ENCODE measurements at places on chromosomes 2 and 18.

GRCh38 chr2:237876951-237877491, 17.6 kb downstream of the RAMP1 start:
- DNase-seq: no peak

- no peak for DNase-seq
These were observed 5.2 kb downstream of the FN1 start for GRCh38 chr2:215430528-215431187.

- no peak for DNase-seq
These were observed 4.2 kb downstream of the UXS1 start for GRCh38 chr2:106189764-106190468.

DNA sequence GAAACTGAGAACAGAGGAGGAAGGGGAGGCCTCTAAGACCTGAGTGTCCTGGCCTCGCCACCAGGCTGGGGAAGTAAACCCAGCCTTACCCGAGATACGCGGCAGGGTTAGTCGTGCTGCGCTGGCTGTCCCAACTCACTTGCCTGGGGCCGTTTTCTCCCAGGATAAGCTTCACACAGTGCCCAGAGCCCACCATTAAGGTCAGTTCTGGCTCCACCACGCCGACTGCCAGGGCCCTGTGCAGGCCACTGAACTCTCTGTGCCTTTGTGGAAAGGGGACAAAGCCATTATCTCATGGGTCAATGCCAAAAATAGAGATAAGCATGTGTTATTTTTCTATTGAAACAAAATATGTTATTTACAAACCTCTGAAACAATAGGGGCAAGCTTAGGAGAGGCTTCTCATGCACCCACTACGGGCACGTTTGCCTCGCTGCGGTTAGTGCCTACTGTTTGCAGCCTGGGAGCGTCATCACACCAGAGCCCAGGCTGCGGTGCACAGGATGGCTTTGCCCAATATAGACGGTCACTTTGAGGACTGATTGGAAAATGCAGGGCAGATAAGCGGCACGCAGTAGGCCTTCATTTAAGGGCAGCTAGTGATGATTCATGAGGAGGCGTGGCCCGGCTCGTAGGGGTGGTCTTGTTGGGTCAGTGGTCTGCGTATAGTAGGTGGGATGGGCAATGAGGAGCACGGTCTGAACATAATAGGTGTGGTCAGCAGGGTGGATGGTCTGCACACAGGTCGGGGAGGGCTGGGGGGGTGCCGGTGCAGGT, 242.1 kb downstream of the GLI2 start:
- no peak for DNase-seq

GRCh38 chr2:79971807-79972206, 332.7 kb downstream of the LRRTM1 start:
- no peak for DNase-seq

GRCh38 chr2:109630441-109631430, 16.6 kb downstream of the SOWAHC start:
- no peak for DNase-seq

- no peak for DNase-seq
These were observed 71.3 kb downstream of the BAZ2B start for GRCh38 chr2:159545085-159545484.

DNA sequence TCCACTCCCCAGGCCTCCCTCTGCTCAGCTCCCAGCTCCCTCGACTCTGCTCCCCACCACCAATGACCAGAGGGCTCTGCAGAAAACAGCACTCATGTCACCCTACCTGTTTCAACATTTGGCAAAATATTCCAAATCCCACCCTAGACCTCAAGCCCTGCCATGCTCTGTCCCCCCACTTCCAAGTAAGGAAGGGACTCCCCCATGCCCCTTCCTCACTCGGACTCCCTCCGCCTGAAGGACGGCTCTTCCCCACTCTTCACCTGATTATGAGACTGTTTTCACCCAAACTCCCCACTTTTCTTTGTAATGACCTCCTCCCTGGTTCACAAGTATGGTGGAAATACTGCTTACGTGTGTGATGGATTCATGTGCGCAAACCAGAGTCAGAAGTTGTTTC, 208.4 kb downstream of the MGAT5 start:
- DNase-seq: no peak

- no peak for DNase-seq
These were observed 75.6 kb downstream of the FASTKD2 start for GRCh38 chr2:206840999-206841398.

- DNase-seq: no peak
These were observed 80.1 kb downstream of the XDH start for GRCh38 chr2:31334311-31335026.

DNA sequence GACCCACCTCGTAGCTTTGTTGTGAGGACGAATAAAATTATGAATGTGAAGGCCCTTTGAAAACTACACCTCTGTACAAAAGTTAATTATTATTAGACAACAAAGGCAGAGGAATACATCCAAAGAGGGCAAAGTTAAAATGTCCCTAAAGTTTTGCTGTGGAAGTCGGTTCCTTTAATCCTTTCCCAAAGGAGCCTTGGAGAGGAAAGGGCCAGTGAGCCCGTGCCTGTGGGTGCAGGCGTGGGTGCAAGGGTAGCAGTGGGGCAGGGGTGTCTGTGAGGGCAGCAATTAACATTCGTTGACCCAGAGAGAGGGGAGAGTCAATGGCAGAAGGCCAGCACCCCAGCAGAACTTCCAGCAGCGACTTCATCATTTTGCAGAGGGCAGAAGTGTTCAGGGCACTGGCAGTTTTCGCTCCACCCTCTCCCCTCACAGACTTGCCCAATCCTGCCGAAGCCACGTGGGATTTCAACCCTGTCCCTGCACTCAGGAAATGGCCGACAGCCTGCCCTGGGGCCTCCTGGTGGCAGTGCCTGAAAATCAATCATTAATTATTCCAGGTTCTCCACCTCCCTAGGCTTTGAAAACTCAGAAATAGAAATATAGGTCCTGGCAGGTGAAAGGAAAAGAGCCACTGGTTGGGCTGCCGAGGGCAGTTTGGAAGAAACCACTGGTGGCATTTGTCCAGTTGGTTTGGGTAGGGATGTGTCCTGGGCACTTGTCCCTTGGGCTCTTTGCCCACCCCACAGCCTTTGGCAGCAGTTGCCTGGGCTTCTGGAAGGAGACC, 4.2 kb upstream of the PAX8 start:
- DNase-seq: no peak

- DNase-seq: no peak
These were observed 37.6 kb upstream of the SPAG16 start for GRCh38 chr2:213246497-213247281.

- DNase-seq: no peak
These were observed 114.5 kb downstream of the PRPF40A start for GRCh38 chr2:152602750-152603149.

- DNase-seq: no peak
These were observed 182.6 kb downstream of the PID1 start for GRCh38 chr2:229088517-229088913.

- DNase-seq: no peak
These were observed 27.1 kb upstream of the TXNDC2 start for GRCh38 chr18:9858642-9859041.

- DNase-seq: no peak
These were observed 115.5 kb upstream of the ITGA6 start for GRCh38 chr2:172311921-172312345.

DNA sequence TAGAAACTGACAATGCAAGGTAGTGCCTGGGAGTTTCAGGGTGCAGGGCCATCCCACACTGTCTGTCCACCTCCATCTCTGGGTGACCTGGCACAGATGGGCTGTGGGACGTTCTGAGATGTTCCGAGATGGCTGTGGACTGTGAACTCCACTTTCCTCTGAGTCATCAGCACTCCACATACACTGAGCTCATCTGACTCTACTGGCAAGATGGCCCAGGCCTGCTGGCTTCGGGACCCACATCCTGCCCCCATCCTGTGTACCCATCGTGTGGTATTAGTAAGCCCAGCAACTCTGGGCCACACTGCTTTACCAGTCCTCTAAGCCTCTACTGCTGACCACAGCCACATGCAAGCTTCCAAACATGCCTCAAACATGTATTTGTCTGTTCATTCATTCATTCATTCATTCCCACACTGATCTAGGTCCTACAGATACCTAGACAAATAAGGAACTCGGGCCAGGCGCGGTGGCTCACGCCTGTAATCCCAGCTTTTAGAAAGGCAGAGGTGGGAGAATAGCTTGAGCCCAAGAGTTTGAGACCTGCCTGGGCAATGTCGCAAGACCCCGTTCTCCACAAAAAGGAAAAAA, 124.8 kb upstream of the CXCR4 start:
- no peak for DNase-seq

GRCh38 chr2:182758379-182758778, 42.3 kb downstream of the DNAJC10 start:
- no peak for DNase-seq

- no peak for DNase-seq
These were observed 27.6 kb downstream of the QPCT start for GRCh38 chr2:37372000-37372399.

- no peak for DNase-seq
These were observed 252.4 kb downstream of the RNF144A start for GRCh38 chr2:7169593-7169992.

DNA sequence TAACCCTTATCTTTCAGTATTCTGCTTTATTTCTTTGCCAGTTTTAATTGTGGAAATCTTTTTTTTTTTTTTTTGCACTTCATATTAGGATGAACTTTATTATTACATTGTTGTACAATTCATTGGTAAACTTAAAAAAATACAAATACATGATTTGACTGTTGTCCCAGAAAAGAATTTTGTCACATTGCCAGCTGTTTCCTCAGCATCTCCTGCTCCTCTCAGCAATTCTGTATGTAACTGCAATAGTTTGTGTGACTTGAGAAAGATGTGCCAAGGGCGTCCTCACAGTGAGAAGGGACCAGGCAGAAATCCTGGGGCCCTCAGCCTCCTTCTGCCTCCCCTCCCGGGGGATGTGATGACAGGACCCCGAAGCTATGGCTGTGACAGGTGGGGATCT, 254.4 kb downstream of the NBAS start:
- DNase-seq: no peak

DNA sequence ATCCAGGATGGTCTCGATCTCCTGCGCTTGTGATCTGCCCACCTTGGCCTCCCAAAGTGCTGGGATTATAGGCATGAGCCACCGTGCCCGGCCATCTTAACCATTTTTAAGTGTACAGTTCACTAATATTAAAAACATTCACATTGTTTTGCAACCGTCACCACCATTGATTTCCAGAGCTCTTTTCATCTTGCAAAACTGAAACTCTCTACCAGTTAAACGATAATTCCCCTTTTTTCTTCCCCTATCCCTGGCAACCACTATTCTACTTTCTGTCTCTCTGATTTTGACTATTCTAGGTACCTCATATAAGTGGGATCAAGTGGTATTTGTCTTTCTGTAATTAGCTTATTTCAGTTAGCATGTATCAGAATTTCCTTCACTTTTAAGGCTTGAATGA, 16.8 kb upstream of the NEUROD1 start:
- DNase-seq: no peak

DNA sequence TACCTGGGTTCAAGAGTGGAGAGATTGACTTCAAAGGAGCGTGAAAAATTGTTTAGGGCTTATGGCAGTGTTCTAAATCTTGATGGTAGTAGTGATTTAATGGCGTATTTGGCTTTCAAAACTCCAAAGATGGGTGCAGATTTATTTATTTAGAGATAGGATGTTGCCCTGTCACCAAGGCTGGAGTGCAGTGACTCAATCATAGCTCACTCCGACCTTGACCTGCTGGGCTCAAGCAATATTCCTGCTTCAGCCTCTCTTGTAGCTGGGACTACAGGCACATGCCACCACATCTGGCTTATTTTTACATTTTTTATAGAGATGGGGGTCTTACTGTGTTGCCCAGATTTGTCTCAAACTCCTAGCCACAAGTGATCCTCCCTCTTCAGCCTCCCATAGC, 52.5 kb downstream of the FAM117B start:
- no peak for DNase-seq

DNA sequence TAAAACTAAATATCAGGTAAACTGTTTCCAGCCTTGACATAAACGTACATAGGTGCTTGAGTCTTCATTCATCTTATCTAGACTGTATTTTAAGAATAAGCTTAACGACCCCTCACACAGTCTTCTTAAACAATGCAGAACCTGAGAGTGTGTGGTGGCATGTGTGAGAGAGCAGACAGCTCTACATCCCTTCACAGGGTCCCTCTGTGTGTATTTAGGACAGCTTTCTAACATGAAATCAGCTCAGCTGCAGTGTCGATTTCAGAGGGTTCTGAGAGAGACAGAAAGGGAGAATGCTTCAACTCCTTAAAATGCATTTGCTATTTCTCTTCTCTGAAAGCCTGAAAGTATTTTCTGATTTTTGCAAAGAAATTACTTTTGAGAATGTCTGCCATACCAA, 185.2 kb downstream of the GRB14 start:
- DNase-seq: no peak
